ENCODE measurements at places on chromosomes 2 and 18. TPM values are rescaled to one million over a fixed set of nuclear protein-coding genes. Genes with fewer than 3 reads are reported as not detected.

ADAM17 gene
- 74.4 TPM for total RNA-seq

TBR1 gene
- total RNA-seq = not detected

FANCL gene
- 16.5 TPM for total RNA-seq

MYO1B gene
- total RNA-seq = 88.9 TPM

RSAD2 gene
- total RNA-seq = 0.82 TPM

CRYGD gene
- total RNA-seq = not detected

SCYGR4 gene
- total RNA-seq = not detected

BCL11A gene
- 0.08 TPM for total RNA-seq

PAX8 gene
- total RNA-seq = not detected

EDAR gene
- not detected for total RNA-seq

POTEJ gene
- total RNA-seq = not detected

LYPD1 gene
- total RNA-seq = 256 TPM

ZSWIM2 gene
- total RNA-seq = not detected

AFF3 gene
- 0.08 TPM for total RNA-seq

IRS1 gene
- total RNA-seq = 3.5 TPM

EVA1A gene
- total RNA-seq = 48.0 TPM

RBBP8 gene
- total RNA-seq = 6.2 TPM

NFU1 gene
- total RNA-seq = 38.7 TPM

TSPYL6 gene
- not detected for total RNA-seq

DHX57 gene
- total RNA-seq = 15.3 TPM

CABYR gene
- 2.0 TPM for total RNA-seq

BOD1L2 gene
- not detected for total RNA-seq

EIF2AK3 gene
- 28.7 TPM for total RNA-seq

HOXD3 gene
- not detected for total RNA-seq

MAP3K20 gene
- 68.8 TPM for total RNA-seq

PLCD4 gene
- 4.0 TPM for total RNA-seq

ACMSD gene
- total RNA-seq = not detected

ARL4C gene
- total RNA-seq = 147 TPM

HOXD8 gene
- 0.23 TPM for total RNA-seq

SOX11 gene
- total RNA-seq = not detected

LBX2 gene
- 0.94 TPM for total RNA-seq

IL18R1 gene
- 1.1 TPM for total RNA-seq

UGT1A5 gene
- not detected for total RNA-seq

GRB14 gene
- 7.5 TPM for total RNA-seq

CD8B2 gene
- total RNA-seq = 0.23 TPM

RNF125 gene
- 0.35 TPM for total RNA-seq

DTYMK gene
- 8.2 TPM for total RNA-seq

SERPINB11 gene
- total RNA-seq = 0.12 TPM

STPG4 gene
- 0.23 TPM for total RNA-seq

ADRA2B gene
- 3.5 TPM for total RNA-seq

KCNIP3 gene
- 2.9 TPM for total RNA-seq

PPP1R1C gene
- total RNA-seq = 0.38 TPM

All from smooth muscle cell of the coronary artery (primary cell).